ENCODE measurements at places on chromosomes 3 and 15.

DNA sequence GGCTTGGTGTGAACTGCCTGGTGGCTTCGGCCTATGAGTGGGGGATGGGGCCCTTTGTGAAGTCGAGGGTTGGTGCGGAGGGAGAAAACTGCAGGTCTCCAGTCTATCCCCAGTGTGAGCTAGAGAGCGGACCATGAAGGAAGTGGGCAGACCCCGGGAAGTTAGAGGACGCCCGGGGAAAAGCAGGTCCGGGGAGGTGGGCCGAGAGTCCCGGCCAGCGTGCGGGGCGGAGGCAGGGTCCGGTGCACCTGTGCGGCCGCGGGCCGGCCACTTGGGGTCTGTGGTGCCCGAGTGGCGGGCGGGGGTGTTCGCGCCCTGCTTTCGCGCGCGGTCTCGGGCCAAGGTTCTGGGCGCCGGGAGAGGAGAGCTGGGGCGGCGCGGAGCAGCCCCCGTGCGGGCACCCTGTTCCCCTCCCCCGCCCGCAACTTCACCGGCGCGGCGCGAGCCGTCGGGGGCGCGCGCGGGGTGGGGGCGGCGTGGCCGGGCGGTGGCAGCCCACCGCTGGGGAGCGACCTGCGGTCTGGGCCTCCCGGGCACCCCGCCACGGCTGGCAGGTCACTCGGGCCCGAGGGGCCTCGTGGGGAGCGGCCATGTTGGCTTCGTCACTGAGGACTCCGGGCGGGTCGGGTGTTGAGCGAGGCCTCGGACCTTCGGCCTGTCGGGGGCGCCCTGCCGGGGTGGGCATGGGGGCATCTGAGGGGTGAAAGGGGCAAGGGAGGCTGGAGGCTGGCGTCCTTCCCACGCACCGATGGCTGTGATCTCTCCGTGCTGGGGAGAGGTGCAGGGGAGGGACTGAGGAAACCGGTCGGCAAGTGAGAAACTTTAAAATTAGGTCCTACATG lies 4.8 kb downstream of the UBE2E1 start:
- no peak for DNase-seq

DNA sequence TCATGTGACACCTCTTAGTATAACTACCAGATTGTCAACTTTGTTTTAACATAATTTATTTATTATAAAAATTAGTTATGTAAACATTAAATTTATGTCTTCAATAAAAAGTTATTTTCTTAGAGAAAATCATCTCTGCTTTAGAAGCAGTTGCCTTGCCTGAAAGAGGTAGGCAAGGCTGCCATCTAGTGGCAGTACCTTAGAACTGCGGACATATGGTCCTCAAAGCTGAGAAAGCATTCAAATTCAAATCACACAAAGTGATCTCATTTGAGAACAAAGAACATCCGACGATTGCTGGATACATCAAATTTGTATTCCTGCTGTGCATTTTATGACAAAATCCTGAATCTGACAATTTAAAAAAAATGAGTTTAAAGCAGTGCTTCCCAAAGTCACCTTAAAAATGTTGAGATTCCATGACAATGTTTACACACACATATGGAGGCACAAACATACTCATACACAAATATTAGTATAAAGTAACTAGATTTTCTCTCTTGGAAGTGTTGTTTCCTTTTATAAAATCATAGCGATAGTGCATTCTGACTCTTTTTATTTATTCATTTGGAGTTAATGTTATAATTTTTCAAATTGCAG lies 617.4 kb downstream of the CADM2 start:
- DNase-seq: no peak

DNA sequence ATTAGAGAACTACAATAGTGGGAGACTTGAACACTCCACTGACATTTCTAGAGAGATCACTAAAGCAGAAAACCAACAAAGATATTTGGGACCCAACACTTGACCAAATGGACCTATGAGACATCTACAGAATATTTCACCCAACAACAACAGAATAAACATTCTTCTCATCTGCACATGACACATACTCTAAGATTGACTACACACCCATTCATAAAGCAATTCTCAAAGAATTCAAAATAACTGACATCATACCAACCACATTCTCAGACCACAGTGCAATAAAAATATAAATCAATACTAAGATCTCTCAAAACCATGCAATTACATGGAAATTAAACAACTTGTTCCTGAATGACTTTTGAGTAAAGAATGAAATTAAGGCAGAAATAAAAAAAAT lies 473.7 kb downstream of the LPP start:
- DNase-seq: no peak

GRCh38 chr3:119073258-119074001 lies 38.8 kb upstream of the IGSF11 start:
- DNase-seq: no peak

- no peak for DNase-seq
Observed at GRCh38 chr3:5013021-5013906, 34.0 kb downstream of the BHLHE40 start.

DNA sequence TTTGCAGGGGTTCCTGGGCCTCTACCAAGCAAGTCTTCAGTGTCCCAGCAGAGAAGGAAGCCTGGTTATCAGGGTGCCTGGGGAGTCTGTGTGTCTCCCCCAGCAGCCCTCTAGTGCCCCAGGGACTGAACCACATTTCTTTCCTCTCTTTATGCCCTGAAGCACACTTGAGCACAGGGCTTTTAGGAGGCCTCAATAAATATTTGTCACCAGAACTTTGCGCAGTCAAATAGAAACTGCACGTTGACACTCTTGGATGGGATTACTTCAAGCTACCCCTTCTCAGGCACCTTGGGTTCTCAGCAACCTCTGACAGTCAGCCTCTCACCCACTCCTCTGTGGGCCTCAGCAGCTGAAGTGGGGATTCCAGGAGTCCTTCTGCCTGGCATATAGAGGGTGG lies 226.6 kb upstream of the HES1 start:
- no peak for DNase-seq

DNA sequence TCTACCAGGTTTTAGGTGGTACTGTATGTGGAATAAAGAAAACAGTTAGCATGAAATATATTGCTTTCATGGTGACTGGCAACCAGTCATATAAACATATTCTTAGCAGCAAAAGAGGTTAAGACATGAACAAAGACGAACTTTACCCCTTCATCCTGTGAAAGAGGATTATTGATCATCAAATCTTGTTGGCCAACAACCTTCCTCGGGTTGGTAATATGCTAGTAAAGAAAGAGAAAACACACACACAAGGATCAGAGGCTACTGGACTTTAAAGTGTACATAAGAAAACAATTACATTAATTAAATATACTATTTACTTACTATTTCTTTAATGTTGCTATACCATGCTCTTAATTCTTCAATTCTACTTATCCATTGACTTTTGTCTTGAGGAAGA lies 337.9 kb downstream of the TBC1D5 start:
- no peak for DNase-seq

- no peak for DNase-seq
Observed at GRCh38 chr3:49880581-49881315, 11.0 kb upstream of the CAMKV start.

- no peak for DNase-seq
Observed at GRCh38 chr15:48930735-48931134, 33.0 kb downstream of the SHC4 start.

- no peak for DNase-seq
Observed at GRCh38 chr15:65033659-65034269, 4.3 kb upstream of the MTFMT start.

DNA sequence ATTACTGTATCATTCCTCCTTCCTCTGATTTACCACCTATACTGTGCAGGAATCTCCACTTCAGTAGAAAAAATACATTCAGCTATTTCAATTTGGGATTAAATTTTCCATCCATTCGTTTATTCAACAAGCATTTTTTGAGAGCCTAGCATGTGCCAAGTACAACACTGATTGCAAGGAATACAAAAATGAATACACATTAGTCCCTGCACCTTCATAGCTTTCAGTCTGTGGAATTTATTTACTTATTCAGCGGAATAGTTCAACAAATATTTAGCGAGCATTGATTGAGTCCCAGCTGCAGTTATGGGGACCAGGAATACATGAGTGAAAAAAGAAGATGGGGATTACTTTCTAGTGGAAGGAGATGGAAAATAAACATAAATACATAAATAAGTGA lies 606.8 kb upstream of the TBL1XR1 start:
- DNase-seq: no peak

DNA sequence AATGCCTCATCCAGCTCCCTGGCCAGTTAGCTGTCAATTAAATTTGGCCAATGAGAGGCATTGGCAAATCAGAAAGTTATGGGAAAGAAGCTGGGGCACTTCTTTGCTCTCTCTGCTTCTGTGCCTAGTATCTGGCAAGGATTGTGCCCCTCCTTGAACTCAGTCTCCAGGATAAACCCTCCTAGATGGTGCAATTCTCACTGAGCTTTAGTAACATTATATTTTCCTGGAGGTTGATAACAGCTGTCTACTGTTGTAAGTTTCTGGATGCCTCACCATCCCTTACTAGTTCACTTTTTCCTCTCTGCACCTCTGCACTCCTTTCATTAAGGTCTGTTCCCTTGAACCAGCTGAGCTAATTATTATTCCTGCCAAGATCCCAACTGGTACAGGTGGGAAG lies 329.5 kb downstream of the MFSD1 start:
- DNase-seq: no peak

DNA sequence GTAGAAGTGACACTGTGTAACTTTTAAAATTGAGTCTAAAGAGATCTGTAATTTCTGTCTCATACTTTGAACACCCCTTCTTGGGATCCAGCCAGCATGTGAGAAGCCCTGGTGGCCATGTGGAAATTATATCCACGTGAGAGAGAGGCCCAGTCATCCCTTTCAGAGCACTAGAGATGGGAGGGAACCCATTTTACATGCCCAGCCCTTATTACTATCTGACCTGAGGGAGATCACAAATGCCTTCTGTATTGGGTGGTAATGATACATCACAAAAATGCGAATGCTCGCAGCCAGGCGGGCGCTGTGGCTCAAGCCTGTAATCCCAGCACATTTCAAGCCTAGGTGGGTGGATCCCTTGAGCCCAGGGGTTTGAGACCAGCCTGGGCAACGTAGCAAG lies 27.3 kb upstream of the TRAK1 start:
- no peak for DNase-seq

DNA sequence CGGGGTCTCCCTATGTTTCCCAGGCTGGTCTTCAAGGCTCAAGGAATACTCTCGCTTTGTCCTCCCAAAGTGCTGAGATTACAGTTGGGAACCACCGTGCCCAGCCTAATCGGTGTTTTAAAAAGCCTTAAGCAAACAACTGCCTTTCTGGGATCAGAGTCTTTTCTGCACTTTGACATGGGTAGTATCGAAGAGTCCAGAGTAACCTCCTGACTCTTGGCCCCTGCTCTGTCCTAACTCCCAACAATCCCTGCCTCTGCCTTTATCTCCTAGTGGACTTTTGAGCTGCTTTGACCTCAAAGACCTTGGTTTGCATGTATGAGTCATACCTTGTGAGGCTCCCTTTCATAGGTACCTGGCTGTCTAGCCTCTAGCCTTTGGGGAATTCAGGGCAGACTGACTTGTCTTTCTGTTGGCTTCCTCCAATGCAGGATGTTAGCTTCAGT lies 21.0 kb upstream of the HACD2 start:
- no peak for DNase-seq

DNA sequence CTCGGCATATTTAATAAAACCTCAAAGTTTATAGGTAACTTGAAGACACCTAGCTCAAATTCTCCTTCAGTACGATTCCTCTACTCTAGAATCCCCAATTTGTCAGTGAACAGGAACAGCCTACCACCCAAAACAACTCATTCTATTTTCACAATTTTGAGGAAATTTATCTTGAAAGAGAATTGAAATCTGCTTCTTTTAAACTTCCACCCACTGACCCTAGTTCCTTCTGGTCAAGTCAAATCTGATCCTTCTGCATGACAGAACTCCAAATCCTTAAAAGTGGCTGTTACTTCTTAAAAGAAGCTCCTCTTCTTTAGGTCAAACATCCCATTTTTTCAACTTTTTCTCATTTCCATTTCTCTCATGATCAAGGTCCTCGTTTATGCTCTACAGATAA lies 4.4 kb downstream of the GABPB1 start:
- no peak for DNase-seq

DNA sequence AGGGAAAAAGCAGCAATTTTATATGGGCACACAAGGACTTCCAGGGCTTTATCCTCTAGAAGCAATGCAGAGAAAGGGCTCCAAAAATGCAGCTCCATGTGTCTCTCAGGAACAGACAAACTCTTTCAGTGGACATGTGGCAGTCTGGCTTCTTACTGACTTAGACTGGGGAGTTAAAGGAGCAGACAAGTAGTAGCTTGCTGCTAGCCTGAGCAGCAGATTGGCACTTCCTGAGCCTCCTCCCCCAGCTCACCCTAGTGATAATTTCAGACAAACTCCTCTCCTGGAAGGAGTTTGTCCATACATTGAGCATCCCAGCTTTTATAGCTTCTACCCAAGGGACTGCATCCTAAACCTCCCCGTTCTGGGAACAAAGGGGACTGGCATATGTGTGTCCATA lies 101.7 kb upstream of the MANF start:
- no peak for DNase-seq

DNA sequence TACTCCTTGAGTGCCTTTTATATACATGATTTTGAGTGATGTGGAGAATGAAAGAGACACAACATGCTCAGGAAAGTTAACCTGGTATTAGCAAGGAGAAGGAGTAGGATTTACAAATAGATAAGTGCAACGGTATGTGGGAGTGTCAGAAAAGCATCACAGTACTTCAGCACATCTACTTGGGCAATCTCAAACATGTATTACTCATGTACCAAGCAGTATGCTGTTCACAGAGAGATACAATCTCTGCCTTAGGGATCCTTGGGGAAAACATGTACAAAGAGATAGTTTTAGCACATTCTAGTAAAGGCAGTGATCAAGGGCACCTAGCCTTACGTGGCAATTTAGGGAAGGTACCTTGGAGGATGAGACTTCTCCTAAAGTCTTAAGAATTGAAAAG lies 146.5 kb downstream of the FILIP1L start:
- DNase-seq: no peak

- DNase-seq: no peak
Observed at GRCh38 chr3:46162975-46163555, 45.0 kb downstream of the CCR1 start.

DNA sequence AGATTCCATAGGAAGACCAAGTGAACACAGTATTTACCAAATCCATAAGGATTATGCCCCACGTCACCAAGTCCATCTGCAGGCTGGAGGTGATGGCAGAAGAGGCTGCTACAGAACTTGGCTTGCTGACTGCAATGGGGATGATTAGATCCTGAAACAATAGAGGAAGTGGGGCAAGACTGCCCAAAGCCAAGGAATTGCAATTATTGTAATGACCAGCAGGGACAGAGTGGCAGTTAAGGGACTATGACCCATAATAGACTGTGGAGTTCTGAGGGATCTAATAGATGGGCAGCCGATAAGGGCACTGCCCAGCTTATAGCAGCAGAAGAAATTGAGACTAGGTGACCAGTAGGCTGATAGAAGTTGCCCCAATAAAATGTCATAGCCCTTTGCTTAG lies 108.4 kb downstream of the MINAR1 start:
- no peak for DNase-seq

GRCh38 chr3:60417576-60417975 lies 833.7 kb downstream of the FHIT start:
- no peak for DNase-seq

GRCh38 chr3:115823083-115823482 lies 199.8 kb downstream of the GAP43 start:
- no peak for DNase-seq
